ENCODE measurements at places on chromosomes 2 and 18.

- no peak for DNase-seq
Measured at GRCh38 chr18:73793386-73793785, 354.2 kb downstream of the FBXO15 start.

GRCh38 chr2:18585526-18585925, 3.8 kb downstream of the NT5C1B start:
- DNase-seq, result no peak

- DNase-seq, result no peak
Measured at GRCh38 chr2:106178716-106179115, 15.4 kb downstream of the UXS1 start.

DNA sequence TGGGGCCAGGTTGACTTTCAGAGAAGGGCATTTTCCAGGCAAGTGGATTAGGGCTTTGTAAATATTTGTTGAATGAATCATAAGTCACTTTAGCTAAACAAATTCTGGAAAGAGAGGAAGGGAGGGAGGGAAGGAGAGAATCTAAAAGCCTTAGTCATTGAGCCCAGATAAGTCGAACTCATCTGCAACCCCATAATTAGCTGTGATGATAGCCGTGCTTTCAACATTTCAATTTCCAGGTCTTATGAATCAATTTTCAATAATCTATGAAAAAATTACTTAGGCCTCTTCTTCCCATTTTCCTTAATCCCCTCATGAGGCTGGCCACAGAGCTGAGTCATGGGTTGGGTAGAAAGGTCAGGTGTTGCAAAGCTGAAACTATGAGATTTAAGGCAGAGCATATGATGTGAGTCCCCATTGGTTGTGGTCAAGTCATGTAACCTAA, 111.9 kb upstream of the MAPRE2 start:
- DNase-seq, result no peak

GRCh38 chr18:45608400-45608799, 6.9 kb upstream of the SLC14A2 start:
- DNase-seq, result no peak

DNA sequence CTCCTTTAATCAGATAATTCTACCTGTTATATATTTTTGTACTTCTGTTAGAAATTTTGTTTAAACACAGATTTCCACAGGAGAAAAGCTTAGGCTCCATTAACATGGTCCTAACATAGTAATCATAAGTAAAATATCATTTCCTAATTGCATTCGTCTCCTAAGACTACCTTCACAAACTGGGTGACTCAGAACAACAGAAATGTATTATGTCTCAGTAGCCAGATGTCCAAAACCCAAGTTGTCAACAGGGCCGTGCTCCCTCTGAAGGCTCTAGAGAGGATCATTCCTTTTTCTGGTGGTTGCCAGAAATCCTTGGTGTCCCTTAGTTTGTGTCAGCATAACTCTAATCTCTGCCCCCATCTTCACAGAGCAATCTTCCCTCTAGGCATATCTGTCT, 5.4 kb downstream of the FBXO15 start:
- no peak for DNase-seq

DNA sequence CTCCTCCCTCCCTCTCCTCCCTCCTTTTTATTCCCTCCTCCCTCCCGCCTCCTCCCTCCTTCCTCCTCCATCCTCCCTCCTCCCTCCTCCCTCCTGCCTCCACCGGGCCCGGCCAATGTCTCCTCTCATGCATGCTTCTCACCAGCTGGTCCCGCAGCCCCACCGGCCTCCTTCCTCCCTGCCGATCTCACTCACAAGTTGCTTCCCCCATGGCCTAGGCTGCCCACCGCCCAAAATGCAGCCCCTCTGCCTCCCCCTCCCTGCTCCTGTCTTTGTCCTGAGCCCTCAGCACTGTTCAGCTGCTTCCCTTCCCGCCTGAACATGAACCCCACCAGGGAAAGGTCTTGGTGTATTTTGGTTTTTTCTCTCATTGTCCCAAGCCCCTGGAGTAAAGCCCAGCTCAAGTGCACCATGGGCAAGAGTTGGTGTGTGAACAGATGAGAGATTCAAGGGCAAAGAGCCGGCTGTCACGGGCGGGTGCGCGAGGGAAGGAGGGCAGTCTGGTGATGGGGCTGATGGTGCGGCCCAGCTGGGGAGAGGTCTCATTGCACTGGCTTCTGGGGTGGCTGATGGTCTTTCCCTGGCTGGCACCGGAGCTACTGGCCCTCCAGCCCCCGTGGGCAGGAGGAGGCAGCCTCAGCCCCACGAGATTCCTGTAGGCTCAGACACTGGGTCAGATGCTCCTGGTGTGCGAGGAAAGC, 117.6 kb downstream of the TWIST2 start:
- no peak for DNase-seq

GRCh38 chr18:63189041-63189440, 130.5 kb downstream of the BCL2 start:
- no peak for DNase-seq

GRCh38 chr2:129302106-129302505, 677.4 kb upstream of the RAB6C start:
- no peak for DNase-seq

DNA sequence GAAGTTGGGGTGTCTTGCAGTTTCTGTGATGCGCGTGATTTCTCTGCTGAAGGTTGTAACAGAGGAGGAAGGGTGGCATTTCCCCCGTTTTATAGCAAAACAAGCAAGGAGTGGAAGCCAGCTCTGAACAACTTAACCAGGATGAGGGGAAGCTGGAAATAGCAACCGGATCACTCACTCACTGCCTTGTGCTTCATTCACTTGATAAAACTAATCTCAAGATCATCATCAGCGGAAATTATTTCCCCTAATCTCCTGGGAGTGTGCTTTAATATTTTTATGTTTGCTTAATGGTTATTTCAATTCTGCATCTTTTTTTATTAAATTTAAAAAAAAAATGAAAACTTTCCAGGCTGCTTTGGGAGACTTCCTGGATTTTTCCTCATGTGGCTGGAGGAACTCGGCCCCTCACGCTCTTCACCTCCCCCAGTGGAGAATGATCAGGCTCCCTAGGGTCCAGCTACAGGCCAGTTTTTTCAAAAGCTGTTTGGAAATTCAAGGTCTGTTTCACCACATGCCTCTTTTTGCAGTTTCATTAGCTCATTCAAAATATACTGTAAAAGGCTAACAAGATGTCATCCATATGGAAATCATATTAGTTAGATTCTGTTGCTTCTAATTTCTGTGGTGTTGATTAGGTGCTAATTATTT, 31.7 kb downstream of the CABLES1 start:
- DNase-seq, result no peak

- no peak for DNase-seq
Measured at GRCh38 chr18:51430538-51430937, 233.1 kb upstream of the MEX3C start.

GRCh38 chr2:185537689-185538088, 200.9 kb upstream of the FSIP2 start:
- DNase-seq, result no peak

- DNase-seq, result no peak
Measured at GRCh38 chr2:200814276-200814815, 2.6 kb downstream of the BZW1 start.

DNA sequence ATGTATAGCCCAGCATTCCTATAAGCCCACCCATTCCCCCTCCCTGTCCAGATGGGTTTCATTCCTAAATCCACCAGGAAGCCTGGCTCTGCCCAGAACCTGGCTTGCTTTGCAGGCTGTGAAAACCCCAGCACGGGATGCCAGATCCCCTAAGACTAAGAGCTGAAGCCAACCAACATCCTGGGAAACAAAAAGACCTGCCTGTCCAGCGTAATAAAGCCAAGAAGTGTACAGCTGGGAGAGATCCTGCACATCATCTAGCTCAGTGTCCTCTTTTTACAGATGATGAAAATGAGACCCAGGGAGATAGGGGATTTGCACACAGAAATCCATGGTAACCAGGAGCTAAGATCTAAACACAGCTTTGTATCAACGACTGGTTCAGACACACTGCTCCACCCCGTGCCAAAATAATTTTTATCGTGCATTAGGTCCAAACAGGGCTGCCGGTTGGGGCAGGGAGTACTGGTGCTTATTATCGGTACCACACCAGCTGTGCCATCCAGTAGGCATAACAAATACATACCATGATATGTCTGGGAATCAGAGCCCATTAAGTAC, 2.9 kb downstream of the RND3 start:
- DNase-seq, result no peak

GRCh38 chr2:223511168-223511567, 91.0 kb downstream of the SCG2 start:
- DNase-seq, result no peak

- no peak for DNase-seq
Measured at GRCh38 chr18:26809346-26809745, 56.2 kb downstream of the AQP4 start.

DNA sequence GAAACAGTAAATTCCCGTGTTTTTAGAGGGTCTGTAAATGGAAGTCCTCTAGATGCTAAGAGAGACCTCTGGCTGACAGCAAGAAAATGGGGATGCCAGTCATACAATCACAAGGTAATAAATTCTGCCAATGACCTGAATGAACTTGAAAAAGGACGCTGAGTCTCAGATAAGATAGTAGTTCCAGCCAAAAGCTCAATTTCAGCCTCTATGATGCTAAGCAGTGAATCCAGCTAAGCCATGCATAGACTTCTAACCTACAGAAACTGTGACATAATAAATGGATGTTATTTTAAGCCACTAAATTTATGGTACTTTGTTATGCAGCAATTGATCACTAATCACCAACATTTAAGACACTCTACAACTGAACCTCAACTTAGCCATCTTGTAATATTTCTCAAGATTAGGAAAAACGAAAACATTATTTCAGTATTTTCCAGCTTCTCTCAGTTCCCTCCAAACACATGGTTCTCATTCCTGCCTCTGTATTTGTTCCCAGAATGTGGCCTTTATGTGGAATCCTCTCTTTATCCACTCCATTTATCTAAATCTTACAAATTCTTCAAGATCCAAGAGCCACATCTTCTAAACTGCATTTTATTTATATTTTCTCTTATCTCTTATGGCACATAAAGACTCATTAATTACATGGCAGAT, 331.1 kb downstream of the GULP1 start:
- DNase-seq, result no peak

DNA sequence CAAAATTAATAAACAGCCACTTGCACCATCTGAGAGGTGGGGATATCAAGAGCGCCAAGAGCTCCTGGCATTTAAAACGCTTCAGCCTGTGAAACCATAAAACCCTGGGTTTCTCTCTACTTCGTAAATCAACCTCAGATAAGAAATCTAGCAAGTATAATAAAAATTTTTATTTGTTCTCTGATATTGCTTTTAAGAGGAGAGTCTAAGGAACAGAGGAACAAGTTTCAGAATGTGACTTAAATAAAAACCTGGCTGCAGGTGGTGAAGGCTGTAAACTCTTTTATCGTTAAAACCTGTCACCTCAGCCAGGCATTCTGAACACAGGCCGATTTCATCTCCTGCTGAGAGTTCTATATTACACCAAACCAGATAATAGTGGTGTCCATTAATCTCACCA, 9.9 kb downstream of the DYTN start:
- DNase-seq, result no peak

- DNase-seq, result no peak
Measured at GRCh38 chr2:107542314-107542740, 284.4 kb upstream of the RGPD4 start.

DNA sequence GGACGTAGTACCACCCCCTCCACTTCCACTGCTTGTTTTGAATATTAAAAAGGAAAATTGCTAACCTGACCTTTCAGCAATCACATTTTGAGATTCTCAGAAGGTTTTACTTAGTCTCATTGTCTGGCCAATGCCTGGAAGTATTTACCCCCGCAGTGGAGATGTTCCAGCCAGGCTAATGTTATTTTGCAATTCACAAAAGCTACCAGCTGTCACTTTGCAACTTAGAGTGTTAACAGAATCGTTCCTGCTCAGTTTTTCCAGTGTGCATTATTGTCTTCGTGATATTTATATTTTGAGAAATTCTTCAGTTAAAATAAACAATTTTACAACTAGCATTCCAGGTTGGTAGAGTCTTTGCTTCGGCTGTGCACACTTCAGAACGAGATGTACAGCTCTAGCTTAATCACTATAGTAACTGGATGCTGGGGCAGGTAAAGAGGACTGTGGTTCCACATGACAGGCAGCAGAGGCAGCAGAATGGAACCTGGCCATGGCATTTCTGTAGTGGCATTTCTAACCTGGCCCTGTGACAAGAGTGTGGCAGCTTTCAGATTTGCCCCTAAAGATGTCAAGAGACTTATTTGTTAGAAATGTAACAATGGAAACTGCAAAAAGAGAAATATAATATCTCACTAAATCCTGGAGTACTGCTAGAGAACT, 85.1 kb downstream of the DTNA start:
- no peak for DNase-seq

GRCh38 chr2:197031803-197032202, 105.3 kb upstream of the PGAP1 start:
- DNase-seq, result no peak

GRCh38 chr2:215751911-215752272, 261.5 kb downstream of the MREG start:
- no peak for DNase-seq
